AG04450 (cell line): ENCODE measurements at places on chromosomes 16 and 17.

DNA sequence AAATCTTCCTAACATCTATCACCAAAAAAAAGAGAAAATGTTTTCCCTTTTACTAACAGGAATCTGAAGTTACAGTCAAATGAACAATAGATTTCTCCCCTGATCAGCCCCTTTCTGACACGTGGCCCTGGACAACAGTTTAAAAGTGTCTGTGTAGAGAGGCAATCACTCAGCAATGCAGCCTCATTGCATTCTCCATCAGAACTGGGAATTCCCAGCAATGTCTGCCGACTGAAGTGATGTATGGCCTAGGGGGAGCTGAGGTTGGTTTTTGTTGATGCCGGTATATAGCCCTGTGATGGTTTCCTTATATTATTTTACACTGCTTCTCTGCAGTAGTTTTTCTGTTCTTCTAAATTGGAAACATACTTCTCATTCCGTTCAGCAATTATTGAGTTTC is 904.3 kb upstream of the CDH8 start:
- no peak for DNase-seq

- no peak for DNase-seq
Observed at GRCh38 chr17:79395066-79395465, 215.8 kb downstream of the RBFOX3 start.

- DNase-seq: no peak
Observed at GRCh38 chr16:4293822-4294457, 21.1 kb upstream of the TFAP4 start.

DNA sequence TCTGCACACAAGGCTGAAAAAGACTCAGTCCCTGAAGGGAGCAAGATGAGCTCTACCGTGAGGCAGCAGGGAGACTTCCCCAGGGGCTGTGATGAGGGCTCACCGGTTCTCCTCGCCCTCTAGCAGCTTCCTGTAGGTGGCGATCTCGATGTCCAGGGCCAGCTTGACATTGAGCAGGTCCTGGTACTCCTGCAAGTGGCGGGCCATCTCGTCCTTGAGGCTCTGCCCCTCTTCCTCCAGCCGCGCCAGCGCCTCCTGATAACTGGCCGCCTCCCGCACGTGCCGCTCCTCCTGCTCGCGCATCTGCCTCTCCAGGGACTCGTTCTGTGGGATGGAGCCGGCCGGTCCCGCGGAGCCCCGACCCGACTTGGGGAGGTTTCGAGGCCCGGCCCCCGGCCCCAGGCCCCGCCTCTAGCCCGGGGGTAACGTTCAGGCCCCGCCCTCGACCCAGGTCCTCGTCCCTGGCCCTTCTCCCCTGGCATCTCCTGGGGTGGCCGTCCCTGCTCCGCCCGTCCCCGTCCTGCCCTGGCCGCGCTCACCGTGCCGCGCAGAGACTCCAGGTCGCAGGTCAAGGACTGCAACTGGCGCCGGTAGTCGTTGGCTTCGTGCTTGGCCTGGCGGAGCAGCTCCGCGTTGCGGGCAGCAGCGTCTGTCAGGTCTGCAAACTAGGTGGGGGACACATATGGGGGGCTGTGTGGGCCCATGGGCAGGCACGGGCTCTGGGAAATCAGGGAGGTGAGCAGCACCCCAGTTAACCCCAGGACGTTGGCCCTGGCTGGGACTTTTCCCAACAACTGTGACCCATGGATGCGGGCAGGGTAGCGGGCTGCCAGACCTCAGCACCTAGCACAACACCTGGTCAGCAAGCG is 3.9 kb downstream of the GFAP start:
- DNase-seq: no peak

- DNase-seq: no peak
Observed at GRCh38 chr16:50309527-50310307, 43.4 kb downstream of the ADCY7 start.

DNA sequence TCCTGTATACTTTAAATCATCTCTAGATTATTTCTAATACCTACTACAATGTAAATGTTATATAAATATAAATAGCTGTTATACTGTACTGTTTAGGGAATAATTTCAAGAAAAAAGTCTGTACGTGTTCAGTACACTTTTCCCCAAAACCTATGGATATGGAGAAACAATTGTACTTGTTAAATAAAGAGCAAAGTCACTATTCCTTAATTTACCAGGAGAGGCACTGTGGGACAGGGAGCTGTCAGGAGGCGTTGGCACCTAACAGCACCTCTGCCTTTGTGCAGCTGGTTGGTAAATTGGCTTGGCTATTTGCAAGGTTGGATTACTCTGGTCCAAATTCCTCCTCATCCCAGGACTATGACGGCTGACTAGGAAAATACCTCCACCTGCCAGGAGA is 28.0 kb downstream of the CRHR1 start:
- no peak for DNase-seq

- DNase-seq: no peak
Observed at GRCh38 chr17:74340470-74341023, 14.5 kb downstream of the KIF19 start.

- no peak for DNase-seq
Observed at GRCh38 chr17:4913994-4914393, 11.1 kb upstream of the CHRNE start.

DNA sequence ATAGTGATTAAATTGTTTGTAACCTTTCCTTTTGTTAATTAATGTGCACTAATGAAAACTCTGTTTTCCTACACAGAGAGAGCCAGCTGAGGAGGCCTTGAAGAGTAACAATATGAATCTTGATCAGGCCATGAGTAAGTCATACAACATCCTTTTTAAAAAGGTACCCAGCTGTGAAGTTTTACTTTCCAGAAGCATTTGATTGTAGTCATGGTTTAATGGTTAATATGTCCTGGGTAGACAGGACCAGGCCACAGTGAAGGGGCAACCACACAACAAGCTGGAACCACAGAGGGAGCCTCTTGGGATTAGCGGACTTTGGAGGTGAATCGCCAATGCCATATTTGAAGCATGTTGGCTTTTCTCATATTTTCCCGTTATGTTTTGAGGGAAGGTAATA is 55.6 kb downstream of the TMC6 start:
- DNase-seq: no peak

GRCh38 chr17:10623737-10624338 is 33.3 kb downstream of the MYH3 start:
- no peak for DNase-seq

- DNase-seq: no peak
Observed at GRCh38 chr17:79657861-79658810, 47.3 kb upstream of the RBFOX3 start.

DNA sequence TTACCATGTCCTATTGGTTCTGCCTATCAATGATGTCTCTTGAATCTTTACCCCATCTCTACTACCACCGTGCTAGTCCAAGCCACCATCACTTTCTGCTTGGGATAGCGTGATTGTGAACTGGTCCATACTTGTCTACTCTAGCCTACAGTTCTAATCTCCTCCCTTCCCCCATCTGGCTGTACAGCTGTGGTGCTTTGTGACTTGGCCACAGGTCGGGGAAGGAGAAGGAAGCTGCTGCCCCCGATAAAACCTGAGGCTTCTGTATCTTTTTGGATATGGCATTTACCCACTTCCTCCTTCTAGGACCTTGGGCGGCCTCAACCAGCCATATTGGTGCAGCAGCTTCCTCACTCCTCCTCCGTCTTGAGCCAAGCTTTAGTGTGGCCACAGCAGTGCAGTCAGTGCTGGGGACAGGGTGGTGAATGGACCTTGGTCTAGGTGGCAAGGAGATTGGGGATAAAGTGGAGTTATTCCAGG is 314 bp upstream of the ITGA2B start:
- DNase-seq: no peak
